Stimulated activated naive CD8-positive, alpha-beta T cell treated with anti-CD3 and anti-CD28 coated beads, Interleukin-15, Interleukin-2, amounts not matched to agents 100 U/mL and 50 U/mL, for 24 hours (primary cell): ENCODE measurements at places on chromosomes 3 and 15.

DNA sequence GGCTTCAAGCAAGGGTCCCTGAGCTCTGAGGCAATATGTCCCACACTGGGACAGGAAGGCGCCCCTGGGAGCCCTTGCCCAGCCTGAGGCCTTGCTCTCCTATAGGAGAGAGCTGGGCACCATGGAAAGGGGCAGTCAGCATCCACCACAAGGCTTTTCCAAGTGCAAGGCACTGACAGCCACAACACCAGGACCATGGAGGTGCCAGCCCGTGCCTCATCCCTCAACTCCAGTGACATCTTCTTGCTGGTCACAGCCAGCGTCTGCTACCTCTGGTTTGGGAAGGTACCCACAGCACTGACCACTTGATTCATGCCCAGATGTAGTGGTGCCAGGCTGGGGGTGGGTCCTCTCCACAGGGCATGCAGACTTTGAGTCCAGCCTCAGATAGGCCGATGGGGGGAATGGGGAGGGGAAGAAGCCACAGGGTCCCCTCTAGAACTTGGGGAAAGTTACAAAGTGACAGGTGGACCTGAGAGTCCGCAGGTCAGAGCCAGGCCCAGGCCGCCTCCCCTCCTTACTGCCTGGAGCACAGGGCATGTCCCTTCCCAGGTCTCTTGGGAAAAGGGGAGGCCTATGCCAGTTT lies 11.8 kb downstream of the VILL start:
- DNase-seq: no peak

DNA sequence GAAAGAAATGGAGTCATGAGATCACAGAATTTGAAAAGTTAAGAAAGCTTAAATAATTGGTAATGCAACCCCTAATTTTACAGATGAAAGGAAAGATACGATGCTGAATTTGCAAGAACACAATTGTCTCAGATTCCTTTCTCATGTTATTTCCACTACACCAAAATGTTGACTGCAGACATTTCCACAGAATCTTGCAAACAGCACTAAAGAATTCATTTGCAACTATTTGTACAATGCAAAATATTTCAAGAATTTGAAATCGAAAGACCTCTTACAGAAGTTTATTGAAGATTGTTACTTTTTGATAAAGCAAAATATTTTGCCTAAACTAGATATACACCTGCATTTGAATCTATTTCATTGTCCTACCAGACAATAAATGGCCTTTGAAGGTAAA lies 194.1 kb upstream of the KCNMB2 start:
- DNase-seq: no peak

- no peak for DNase-seq
These were observed 1.1 kb upstream of the MUSTN1 start for GRCh38 chr3:52835766-52836470.

GRCh38 chr15:26682598-26683164 lies 90.2 kb downstream of the GABRB3 start:
- DNase-seq: no peak

GRCh38 chr15:82930461-82930860 lies 22.1 kb downstream of the HOMER2 start:
- no peak for DNase-seq

GRCh38 chr3:10554746-10555145 lies 49.4 kb upstream of the ATP2B2 start:
- DNase-seq: no peak

DNA sequence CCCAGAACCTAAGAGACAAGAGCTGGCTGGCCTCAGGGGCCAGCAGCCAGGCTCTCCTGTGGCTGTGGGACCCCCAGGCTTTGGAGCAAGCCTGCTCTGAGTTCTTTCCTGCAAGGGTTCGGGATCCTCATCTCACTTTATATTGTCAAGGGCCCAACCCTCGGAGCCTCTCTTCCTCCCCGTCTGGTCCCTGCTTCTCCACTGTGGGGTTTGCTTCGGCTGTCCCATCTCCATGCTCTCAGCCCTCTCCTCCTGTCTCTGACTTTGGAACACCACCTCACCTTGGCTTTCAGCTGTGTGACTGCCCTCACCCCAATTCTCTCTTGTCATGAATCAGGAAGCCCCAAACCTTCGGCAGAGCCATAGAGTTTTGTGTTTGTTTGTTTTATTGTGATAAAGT lies 30.0 kb downstream of the MRAS start:
- DNase-seq: no peak

DNA sequence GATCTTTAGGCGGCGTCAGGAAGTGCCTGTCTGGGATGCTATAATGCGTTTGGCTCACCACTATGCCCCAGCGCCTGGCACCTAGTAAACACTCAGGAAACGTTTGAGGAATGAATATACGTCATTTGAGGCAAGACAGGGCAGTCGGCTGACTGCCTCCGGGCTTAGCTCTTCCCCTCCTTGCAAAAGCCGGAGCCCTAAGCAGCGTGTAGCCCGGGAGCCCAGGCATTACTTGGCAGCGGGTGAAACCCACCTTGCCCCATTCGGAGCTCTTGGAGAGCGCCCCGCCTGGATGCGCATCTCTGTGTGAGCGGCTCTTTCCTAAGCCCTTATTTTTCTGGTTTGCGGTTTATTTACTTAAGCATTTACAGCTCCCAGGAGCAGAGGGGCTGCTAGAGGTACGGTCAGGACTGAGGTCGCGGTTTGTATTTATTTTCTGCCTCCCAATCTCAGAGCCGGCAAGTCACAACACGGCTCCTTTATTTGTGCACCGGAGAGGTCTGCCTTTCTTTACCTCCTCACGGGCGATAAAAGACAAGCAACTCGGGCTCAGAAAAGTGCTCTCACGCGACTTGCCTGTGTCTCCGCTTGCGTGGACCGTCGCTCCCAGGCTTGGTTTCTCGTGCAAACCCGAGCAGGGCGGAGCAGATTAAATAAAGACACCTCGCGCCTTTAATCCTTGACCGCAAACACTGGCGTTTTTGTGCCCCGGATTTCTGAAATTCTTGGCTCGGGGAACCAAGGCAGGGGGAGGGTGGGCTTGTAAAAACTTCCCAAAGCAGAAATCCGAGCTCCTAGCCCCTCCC lies 737 bp upstream of the ITPR1 start:
- peak; percentile 47 for DNase-seq

DNA sequence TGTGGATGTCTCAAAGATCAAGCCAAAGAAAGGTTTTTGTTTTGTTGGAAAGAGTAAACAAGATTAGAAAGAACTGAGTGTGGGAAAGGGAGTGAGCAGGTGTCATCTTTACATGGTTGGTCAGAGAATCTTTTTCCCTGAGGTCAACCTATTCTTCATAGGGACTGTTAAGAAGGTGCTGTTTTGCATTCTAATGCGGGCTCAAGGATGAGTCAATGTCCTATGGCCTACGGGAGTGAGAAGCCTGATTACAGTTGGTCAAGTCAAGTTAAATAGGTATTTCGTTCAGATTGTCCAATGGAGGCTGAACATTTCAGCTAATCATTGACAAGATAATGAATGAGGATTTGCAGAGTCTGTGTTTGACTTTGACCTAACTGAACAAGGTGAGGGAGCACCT lies 491.2 kb upstream of the PDZRN3 start:
- no peak for DNase-seq

DNA sequence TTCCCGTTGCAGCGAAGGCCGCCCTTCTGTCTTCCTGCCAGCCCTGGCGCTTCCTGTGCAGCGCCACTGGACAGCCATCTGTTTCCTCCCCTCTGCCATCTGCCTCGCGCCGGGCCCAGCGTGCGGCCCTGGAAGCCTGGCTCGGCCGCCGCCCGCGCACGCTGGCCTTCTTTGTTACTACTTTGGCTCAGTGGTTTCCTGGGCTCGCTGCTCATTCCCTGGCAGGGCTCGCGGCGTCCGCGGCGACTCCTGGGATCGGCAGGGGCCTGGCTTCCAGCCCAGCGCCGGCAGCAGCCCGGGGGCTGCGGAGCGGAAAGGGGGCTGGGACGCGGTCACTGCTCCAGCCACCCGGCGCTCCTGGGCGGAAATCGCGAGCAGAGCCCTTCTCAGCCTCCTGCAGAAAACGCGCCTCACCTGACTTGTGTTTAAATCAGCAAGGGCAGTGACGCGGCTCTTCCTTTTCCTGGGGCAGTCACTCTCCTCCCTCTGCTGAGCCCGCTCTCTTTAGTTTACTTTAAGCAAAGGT lies 10.0 kb downstream of the CMTM7 start:
- DNase-seq: peak; percentile 66
